Fibroblast of skin of left biceps (primary cell): ENCODE measurements at places on chromosomes 6 and 20.

- DNase-seq, result no peak
These were observed 72.3 kb upstream of the TOX2 start for GRCh38 chr20:43842126-43843020.

GRCh38 chr6:117326396-117326795, 61.0 kb downstream of the VGLL2 start:
- no peak for DNase-seq

- DNase-seq, result no peak
These were observed 52.3 kb downstream of the EZR start for GRCh38 chr6:158766621-158767455.

GRCh38 chr6:118996289-118996820, 61.4 kb upstream of the MCM9 start:
- DNase-seq, result no peak

GRCh38 chr20:42100137-42100704, 482.0 kb upstream of the CHD6 start:
- no peak for DNase-seq

- DNase-seq, result no peak
These were observed 226.8 kb upstream of the TENT5A start for GRCh38 chr6:81979329-81979728.

- DNase-seq, result no peak
These were observed 150.7 kb downstream of the PDSS2 start for GRCh38 chr6:107308677-107309076.

GRCh38 chr6:111468329-111469012, 14.5 kb downstream of the REV3L start:
- DNase-seq, result no peak
